ENCODE measurements at places on chromosomes 1 and 21. TPM values are rescaled to one million over a fixed set of nuclear protein-coding genes. Genes with fewer than 3 reads are reported as not detected.

The FALEC gene
- not detected for total RNA-seq

GRCh38 chr1:43666608-43667007, 16.7 kb downstream of the KDM4A start:
- no peak for DNase-seq

- DNase-seq, result no peak
Measured at GRCh38 chr1:28801461-28801860, 10.5 kb upstream of the OPRD1 start.

The LRRC3 gene
- 3.8 TPM for total RNA-seq

DNA sequence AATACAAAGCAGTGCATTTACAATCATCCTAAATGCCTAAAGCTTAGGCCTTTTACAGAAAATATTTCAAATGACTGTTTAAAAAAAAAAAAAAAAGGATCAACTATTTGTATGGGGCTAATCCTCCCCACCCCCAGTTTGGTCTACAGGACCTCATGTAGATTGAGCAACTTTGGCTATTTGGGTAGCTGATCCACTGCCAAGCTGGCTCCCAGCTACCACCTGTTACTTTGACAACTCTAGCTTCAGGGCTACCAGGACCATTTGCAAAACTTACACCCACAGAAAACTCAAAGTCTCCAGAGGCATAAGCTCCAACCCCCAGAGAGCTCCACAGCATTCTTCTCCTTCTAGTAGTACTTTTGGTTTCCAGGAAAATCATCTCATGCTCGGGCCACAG, 29.4 kb downstream of the JAK1 start:
- no peak for DNase-seq

The BMP8A gene
- total RNA-seq, result 0.35 TPM

GRCh38 chr21:46018615-46019014, 37.0 kb downstream of the COL6A1 start:
- DNase-seq, result no peak

GRCh38 chr21:42388740-42389448, 7.0 kb downstream of the TMPRSS3 start:
- no peak for DNase-seq

DNA sequence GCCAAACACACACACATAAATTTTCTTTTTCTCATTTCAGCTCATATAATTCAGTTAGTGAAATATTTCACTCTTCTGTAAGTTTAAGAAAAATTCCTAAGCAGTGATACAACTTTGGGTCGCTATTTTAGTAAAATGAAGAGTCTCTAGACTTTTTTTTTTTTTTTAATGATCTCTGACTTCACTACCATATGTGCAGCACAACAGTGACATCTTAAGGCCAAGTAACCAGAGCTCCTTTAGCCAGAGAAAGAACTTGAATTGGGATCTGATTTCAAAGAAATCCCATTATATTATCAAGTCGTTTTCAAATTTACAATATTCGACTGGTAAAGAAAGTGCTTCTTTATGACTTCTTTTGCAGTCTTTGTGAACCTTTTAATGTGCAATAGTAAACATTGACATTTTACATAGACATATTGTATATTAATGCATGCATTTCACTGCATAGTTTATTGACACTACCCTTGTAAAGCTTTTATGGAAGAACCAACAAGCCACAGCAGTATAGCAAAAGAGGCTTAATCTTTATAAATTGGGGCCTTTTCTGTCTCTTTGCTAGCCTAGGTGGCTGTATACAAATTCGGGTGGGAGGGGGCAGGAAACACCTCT, 62.2 kb downstream of the LRRC40 start:
- no peak for DNase-seq

DNA sequence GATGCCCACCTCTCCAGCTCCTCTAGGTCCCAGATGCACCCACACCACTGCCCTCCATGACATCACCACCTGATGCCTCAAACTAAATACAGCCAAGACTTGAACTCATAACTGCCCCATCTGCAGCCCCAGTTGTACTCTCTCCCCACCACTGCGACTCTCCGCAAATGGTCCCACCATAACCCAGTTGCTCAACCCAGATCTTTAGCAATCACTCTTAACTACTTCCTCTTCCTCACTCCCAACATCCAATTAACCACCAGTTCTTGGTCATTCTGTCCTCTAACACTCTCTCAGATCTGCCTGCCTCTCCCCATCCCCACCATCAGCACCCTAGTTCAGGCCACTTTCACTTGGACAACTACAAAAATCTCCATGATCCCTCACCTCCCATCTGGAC, 36.8 kb upstream of the PLA2G2C start:
- no peak for DNase-seq

DNA sequence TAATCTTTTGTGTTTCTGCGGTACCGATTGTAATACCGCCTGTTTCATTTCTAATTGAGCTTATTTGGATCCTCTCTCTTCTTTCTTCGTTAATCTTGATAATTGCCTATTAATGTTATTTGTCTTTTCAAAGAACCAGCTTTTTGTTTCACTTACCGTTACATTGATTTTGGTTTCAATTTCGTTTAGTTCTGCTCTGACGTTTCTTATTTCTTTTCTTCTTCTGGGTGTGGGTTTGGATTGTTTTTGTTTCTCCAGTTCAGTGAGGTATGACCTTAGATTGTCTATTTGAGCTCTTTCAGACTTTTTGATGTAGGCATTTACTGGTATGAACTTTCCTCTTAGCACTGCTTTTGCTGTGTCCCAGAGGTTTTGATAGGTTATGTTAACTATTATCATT, 9.4 kb downstream of the OR2M2 start:
- DNase-seq, result no peak

DNA sequence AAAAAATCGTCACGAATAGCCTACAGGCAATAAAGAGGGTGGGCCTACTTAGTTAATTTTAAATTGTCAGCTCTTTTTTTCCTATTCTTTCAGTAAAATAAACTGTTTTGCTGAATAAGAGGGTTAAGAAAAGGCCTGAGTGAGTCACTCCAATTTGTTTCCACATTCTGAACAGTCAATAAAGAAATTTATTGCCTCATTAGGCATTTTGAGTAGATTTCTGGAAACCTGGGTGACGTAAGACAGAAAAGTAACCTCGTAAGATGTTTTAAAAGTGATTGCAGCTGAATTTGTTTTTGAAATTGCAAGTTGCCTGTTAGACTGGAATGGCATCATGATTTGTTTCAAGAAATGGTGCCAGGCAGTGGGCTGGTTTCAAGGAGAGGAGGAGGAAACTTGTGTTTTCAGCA, 439.3 kb downstream of the USP25 start:
- DNase-seq, result no peak

DNA sequence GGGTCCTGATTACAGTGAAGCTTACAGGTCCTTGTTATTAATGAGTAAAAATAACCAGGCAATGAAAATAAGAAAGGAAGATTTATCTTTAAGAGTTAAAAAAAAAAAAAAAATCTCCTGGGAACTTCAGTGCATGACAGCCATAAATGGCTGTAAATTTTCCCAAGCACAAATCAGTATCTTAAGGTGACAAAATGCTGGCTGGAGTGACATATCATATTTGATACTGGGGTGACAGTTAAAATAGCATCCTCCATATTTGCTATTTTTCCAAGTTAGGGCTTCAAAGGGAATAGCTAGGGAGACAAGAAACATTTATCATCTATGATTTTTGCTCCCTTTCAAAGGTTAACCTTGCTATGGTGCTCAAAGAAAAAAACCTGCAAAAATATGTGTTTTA, 226.6 kb downstream of the PRDM2 start:
- no peak for DNase-seq

DNA sequence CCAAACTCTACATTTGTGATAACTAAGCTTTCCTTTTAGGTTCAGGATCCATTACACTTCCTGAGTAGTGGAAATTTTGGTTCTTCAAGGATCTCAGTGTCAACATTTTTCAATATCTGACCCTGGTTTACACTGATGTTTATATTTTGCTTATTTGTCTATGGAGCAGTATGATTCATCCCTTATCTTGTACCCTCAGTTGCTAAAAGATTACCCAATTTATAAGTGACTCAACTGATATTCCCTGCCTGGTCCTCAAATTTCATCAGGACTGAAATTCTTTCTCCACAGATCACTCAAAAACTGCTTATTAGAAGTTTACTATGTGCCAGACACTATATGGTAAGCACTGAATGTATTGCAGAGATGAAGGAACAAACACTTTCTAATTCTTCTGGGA, 139.1 kb upstream of the CHRM3 start:
- DNase-seq, result no peak

DNA sequence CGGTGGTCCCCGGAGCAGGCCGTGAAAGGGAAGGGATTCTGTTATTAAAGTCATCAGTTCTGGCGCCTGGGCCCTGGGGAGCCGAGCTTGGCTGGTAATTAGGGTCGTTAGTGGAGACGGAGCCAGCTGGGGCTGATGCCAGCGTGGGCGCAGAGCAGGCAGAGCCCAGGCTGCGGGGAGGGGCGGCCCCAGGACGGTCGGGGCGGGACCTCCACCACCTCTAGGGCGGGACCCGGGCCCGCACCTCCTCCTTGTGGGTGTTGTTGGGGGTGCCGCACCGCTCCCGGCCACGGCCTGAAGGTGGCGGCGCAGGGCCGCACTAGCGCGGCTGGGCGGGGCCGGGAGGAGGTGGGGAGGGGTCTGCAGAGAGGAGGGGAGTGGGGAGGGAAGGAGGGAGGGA, 470.6 kb downstream of the PTPRU start:
- peak; percentile 79 for DNase-seq

- DNase-seq, result no peak
Measured at GRCh38 chr1:61035880-61036279, 46.5 kb upstream of the NFIA start.

GRCh38 chr1:197029749-197030148, 37.3 kb downstream of the F13B start:
- DNase-seq, result no peak

- DNase-seq, result no peak
Measured at GRCh38 chr1:201933840-201934430, 12.4 kb downstream of the LMOD1 start.

The HUNK gene
- total RNA-seq, result not detected

DNA sequence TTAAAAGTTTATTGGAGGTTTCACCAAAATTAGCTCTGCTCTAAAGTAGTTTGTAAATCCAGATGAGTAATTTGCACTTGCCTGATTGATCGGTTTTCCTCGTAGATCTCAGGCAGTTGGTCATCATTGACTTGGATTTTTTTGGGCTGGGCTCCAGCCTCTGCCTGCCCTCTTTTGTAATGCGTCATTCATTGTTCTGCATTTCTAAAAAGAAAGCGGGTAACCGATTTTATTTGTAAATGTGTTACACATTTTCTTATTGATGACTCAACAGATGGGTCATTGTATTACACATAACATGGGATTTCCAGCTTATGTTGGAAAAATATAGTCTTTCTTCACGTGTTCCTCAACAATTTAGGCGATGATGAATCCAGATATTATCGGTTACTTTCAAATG, 5.5 kb downstream of the ETS2 start:
- no peak for DNase-seq

DNA sequence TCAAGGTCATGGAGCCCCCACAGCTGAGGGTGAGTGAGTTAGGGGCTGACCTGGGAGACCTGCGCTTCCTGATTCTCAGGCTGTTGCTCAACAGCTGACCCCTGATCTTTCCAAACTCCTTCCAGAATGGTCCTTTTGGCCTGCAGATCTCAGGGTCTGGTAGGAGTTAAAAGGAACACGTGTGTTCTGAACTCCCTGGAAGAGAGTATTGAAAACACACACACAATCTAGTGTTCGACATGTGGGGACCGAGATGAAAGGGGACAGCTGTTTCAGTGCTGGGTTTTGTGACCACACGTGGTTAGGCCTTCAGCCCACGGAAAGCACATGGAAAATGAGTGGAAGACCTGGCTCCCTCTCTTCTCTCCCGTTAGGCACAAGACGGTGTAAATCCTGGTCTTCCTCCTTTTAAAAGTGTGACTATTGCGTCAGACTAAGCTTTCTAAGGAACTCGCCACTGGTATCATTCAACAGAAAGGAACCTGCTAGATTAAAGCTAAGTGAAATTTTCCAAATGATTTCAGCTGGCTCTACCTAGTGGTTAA, 49.6 kb downstream of the RUNX1 start:
- DNase-seq, result no peak

The PGLYRP4 gene
- 0.29 TPM for total RNA-seq

The KIF14 gene
- 15.8 TPM for total RNA-seq

DNA sequence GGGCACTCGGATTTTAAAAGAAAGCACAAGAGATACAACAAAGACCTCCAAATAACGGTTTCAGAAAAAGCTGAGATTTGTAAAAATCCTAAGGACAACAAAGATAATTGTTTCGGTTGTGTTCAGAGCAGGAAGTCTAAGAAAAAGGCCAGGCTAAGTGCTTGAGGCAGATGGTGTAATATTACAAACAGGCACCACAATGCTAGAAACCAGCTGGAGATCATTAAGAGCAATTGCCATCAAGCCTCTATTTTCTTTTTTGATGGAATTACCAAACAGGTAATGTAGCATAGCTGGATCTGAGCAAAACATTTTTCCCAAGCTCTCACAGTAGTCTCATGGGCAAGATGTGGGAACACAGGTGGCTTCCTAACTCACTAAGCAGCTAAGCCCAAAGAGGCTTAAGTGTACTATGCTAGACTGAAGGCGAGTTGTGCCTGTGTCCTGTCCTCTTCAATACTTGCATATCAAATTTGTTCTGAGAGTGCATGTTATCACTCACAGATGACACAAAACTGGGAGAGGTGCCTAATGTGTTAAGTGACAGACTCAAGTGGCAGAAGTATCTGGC, 161.6 kb downstream of the GLUL start:
- no peak for DNase-seq

DNA sequence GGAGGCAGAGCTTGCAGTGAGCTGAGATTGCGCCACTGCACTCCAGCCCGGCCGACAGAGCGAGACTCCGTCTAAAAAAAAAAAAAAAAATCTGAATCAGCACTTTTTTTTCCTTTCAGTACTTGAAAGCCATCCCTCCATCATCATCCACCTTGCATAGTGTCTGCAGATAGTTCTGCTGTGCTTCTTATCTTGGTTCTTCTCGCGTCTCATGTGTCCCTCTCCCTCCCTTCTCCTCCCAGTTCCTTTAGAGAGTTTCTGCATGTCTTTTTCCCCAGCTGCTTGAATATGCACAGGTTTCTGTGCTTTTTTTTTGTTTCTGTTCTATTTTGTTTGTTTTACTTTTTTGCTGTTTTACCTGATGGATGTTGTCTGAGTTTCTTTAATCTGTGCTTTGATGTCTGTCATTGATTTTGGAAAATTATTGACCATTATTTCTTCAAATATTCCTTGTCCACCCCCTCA, 3.9 kb upstream of the COL18A1 start:
- no peak for DNase-seq

The IARS2 gene
- total RNA-seq, result 49.5 TPM

Measured in activated T-cell treated with anti-CD3 and anti-CD28 coated beads, Interleukin-2, amount 50 U/mL, for 72 hours (primary cell).